ENCODE measurements at places on chromosomes 7 and 10.
A peak's percentile ranks its signal among the peaks of the same experiment; 100 is the strongest.

DNA sequence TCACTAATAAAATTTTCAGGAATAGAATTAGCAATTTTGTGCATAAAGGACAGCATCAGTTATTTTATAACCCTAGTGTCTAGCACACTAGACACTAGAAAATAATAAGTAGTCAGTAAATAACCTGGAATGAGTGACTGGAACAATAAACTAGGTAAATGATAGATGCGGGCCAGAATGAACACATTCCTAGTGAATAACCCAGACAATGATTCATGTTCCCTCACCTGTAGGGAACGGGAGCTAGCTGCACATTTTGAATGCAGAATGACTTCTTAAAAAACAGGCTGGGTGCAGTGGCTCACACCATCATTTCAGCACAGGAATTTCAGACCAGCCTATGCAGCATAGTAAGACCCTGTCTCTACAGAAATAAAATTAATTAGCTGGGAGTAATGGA, 3.2 kb upstream of the ATOH7 start:
- no peak for DNase-seq

- DNase-seq = no peak
These were observed 94.9 kb downstream of the PTPRE start for GRCh38 chr10:128001849-128002248.

DNA sequence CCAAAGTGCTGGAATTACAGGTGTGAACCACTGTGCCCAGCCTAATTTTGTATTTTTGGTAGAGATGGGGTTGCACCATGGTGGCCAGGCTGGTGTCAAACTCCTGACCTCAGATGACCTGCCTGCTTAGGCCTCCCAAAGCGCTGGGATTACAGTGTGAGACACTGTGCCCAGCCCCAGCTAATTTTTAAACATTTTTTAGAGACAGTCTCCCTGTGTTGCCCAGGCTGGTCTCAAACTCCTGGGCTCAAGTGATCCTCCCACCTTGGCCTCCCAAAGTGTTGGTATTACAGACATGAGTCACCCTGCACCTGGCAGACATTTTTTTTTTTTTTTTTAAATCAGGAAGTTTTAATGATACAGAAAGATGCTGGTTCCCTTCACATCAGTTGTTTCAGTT, 15.5 kb downstream of the DENND10 start:
- DNase-seq = no peak

- no peak for DNase-seq
These were observed 242.8 kb upstream of the PPP2R2D start for GRCh38 chr10:131657985-131658330.

DNA sequence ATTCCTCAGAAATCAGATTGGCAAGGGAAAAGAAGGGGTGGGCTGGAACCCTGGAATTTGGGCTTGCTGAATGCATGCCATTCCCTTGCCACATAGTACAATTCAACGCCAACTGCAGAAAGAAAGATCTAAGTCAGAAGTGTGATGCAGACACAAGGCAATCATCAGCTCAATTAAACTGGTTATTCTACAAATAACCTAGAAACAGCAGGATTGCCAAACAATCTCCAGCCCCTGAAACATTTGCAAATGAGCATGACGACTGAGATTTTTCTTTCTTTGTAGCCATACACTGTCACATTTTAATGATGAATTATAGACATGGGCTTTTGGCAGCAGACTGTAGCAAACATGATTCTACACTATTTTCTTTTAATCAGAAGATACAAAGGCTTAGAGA, 16.5 kb upstream of the CREB5 start:
- no peak for DNase-seq

GRCh38 chr7:122136078-122136477, 8.0 kb downstream of the AASS start:
- DNase-seq = no peak

DNA sequence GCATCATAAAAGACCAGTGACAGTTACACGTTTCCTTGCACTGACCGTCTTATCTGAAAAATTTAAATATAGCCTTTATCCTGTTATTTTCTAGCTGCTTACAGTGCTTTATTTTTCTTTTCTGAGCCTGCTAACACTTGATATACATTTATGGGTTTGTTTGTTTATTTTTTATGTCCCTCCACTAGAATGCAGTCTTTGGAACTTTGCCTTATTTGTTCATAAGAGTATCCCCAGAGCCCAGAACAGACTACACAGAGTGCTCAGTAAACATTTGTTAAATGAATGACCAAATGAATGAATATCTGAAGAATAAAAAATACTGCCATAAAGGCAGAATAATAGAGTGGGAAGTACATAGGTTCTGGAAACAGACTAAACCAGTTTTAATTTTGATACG, 202.3 kb upstream of the LRRN3 start:
- no peak for DNase-seq

GRCh38 chr10:71339796-71340589, 20.9 kb downstream of the SLC29A3 start:
- no peak for DNase-seq

- no peak for DNase-seq
These were observed 271.3 kb upstream of the CACNA2D1 start for GRCh38 chr7:82714883-82715282.

DNA sequence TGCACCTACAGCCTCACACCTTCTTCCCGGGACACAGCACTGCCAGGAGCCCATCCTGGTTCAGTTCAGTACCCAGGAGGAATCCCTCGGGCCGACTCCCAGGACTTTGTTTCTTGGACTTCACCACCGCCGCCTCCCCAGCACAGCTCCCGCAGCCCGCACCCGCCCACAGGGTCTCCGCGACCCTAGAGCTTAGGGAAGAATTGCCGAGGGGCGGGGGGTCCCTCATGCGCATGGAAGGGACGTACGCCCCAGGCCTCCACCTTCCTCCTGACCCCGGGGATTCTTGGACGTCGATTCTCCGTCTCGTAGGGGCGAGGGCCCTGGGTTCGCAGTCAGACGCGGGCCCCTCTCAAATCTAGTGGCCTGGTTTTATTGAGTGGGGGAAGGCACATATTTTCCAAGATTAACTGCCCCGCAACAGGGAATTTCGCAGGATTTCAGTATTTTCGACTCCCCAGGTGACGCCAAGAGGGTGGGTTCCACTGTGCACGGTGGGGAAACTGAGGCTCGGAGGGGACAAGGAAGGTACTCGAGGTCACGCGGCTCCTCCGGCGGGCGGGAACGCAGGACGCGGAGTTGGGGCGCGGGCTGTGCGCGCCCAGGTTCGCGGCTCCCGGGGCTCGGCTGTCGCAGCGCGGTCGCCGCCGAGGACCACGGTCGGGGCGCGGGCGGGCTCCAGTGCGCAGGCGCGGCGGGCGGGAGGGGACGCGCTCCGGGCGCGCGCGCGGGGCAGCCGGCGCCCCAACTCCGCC, at the start of gene ADCY1:
Gene ADCY1 (plus strand): TSS at position 708 of the 755 bp plus-strand sequence. CDS start 176 bp downstream, outside the sequence.
- no peak for DNase-seq

DNA sequence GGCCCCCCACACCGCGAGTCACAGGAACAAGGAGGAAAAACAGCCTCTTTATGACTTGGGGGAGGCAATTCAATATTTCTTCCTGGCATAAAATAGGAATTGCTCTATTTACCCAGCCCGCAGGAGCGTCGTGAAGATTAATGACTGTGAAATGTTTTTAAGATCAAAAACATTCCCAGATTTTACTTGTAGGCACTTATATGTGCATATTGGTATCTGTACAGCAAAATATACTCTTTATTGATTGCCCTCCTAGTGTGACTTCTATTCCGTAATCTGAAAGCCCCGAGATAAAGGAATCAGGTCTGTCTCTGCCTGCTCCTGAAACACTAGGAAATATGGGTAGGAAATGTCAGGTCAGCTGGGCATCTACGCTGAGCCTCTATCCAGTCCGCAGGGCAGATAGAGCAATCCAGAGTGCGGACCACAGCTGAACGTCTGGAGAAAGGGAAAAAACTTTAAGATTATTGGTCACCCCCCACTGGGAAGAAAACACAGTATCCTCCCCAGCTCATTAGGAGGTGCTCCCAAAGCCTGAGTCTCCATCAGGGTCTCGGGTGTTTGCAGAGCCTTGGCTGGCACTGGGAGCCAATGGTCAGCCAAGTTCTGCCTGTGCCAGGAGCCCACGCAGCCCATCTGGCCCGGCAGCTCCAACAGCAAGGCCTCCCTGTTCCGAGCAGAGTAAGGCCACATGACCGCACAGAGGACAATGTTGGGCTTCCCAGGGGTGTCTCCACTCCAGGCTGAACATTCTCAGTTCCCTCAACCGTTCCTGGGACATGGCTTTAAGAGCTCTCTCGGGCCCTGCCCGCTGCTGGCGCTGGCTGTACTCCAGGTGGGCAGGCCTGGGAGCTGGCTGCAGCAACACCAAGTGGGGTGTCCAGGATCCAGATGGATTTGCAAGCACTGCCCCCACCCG, 7.7 kb downstream of the CTBP2 start:
- no peak for DNase-seq

DNA sequence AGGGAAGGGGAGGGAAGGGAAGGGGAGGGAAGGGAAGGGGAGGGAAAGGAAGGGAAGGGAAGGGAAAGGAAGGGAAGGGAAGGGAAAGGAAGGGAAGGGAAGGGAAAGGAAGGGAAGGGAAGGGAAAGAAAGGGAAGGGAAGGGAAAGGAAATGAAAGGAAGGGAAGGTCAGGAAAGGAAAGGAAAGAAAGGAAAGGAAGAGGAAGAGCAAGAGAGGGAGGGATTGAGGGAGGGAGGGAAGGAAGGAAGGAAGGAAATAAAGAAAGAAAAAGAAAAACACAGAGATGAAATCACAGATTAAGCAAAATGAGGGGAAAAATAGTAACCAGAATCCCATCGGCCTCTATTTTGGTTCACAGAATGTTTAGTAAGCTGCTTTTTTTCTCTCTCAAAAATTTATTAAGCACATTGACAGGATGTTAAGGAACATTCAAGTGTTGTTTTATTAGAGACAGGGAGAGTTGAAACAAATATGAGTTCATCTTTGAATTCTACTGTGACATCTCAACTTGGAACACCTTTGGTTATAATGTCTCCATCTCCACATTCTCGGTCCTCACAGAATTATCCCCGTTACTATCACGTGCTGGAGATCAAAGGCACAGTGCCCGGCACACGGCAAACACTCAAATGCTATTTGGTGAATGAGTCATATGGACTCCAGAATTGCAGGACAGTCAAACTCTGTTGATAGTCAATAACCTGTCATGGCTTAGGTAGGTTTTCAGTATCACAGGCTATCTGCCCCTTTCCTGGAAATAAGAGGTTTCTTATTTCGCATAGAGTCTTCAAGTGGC, 52.4 kb downstream of the ABCB1 start:
- no peak for DNase-seq

GRCh38 chr10:112973805-112974204, 23.8 kb downstream of the TCF7L2 start:
- DNase-seq = no peak

DNA sequence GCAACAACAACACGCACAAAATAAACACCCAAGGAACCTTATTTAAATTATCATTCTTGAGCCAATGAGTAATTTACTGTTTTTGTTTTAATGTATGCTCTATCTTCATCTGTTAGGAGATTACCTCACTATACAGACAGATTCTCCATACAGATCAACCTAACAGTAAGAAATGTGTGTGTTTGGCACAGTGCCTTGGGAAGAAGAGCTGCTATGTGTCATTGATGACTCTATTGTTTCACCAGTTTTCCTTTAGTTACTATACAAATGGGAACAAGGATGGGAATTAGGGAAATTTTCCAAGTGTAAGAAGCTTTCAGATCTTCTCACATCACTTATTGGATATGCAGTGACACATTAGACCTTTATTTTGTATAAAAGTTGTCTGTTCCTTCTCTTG, 640.3 kb downstream of the NRG3 start:
- DNase-seq = no peak

GRCh38 chr10:62810156-62810902, 5.8 kb downstream of the ADO start:
- DNase-seq = no peak

DNA sequence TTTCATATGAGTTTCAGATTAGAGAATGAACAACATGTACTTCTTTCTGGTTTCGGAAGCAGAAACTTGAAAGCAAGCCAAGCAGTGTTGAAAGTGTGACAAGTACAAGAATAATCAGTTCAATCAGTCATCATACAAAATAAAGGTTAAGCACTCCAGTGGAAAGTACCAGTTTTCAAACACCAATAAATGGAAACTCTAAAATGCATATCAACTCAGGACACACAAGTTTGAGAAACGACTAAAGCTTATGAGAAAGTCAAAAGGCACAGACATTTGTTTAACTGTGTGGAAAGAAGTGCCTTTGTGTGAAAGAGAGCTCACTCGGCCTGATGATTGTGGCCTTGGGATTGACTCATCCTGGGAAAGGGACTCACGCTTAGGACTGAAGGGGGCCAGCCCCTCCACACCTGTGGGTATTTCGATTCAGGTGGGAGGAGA, 60.6 kb upstream of the AKR1C1 start:
- peak; percentile 15 for DNase-seq

DNA sequence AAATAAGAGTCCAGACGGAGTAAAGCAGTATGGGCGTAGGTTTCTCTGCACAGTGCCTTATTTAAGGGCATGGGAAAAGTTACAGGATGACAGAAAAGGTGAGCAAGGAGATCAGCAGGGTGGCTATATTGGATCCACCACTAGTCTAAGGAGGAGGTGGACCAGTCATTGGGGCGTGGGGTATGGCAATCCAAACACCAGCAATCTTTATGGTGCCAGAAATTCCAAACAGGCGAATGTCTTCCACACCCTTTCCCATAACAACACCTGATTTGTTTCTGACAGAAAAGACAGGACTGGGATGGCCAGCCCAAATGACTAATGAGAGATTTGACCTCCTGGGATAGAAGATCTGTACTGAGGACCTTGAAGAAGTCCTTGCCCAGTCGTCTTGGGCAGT, 181.8 kb upstream of the MBL2 start:
- no peak for DNase-seq

Data from stimulated activated CD4-positive, alpha-beta T cell treated with anti-CD3 and anti-CD28 coated beads, TNF-alpha, amount 100 ng/mL, for 48 hours (primary cell).